ENCODE measurements at places on chromosomes 16 and 17. TPM values are rescaled to one million over a fixed set of nuclear protein-coding genes. Genes with fewer than 3 reads are reported as not detected.

The TMEM92 gene
- not detected for total RNA-seq

GRCh38 chr17:38579934-38580333 lies 25.8 kb downstream of the SRCIN1 start:
- DNase-seq = peak; percentile 58

- peak; percentile 87 for DNase-seq
These were observed 22.6 kb downstream of the ZNF213 start for GRCh38 chr16:3157229-3158025.

DNA sequence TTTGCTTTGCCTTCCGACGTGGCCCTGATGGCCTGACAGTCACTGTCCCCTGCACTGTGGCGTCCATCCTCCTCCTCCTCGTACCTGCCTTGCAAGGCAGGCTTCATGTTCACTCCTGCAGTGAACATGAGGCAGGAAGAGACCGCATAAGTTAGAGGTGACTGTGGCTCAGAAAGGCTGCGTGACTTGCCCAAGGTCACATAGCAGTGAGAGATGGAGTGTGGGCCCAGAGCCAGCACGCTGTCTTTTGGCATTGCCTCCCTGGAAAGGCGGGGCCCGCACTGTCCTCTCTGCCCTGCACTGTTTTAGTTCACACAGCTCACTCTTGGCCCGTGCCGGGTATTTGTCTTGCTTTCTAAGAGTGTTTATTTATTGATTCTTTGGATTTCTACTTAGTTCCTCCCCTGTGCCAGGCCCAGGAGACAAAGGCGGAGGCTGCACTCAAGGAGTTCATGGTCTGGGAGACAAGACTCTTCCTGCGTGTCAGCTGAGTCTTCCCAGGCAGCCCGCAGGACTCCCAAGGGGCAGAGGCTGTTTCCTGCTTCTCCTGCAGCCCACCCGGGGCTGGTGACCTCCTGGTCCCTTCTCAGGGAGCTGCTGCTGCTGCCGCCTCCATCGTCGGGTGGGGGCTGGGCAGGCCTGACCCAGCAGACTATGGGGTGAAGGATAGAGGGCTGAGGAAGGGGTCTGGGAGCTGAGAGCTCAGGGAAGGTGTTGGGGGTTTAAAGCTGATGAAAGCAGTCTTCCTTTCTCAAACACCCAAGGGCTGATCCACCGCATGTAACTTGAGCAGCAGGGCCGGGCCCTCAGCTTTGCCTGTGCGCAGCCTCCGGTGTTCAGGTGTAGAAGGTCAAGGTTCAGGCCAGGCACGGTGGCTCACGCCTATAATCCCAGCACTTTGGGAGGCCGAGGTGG lies 12.7 kb downstream of the CYGB start:
- no peak for DNase-seq

The CCDC200 gene
- not detected for total RNA-seq
